ENCODE measurements at places on chromosomes 7 and 10.

DNA sequence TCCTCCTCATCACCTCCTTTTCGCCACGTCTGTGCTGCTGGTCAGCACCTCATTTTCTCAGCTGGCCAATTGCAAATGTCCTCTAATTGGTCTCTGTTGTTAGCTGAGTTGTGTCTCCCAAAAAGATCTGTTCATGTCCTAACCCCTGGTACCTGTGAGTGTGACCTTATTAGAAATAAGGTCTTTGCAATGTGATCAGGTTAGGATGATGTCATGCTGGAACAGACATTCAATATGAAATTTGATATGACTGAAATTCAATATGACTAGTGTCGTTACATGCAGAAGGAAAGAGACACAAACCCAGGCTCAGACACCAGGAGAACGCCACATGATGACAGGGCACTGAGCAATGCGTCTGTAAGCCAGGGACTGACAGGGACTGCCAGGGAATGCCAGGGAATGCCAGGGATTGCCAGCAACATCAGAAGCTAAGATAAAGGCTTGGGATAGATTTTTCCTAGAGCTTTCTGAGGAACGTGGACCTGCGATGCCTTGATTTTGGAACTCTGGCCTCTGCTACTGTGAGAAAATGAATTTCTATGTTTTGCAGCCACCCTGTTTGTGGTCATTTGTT, 77.5 kb upstream of the CXCL12 start:
- DNase-seq = no peak

DNA sequence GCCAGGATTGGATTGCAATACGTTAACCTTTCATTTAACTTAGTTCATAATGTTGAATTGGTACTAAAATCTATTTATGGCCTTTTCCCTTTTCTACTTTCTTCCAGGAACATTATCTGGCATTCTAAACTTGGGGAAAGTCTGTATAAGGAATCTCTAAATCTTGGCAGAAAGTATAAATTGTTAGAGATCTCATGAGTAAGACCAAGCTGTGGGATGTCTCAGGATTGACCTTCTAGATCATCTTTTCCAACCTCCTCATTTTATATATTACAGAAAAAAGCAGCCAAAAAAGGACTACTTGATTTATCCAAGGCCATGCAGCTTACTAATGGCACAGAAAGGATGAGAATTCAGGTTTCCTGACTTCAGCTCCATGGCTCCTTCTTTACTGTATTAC, 598.3 kb downstream of the INHBA start:
- DNase-seq = no peak

GRCh38 chr7:50285269-50285668, 19.2 kb upstream of the IKZF1 start:
- DNase-seq = peak; percentile 67

- no peak for DNase-seq
Measured at GRCh38 chr10:85447690-85448089, 918.9 kb downstream of the GRID1 start.

- no peak for DNase-seq
Measured at GRCh38 chr7:27116962-27117886, 13.3 kb downstream of the HOXA4 start.

DNA sequence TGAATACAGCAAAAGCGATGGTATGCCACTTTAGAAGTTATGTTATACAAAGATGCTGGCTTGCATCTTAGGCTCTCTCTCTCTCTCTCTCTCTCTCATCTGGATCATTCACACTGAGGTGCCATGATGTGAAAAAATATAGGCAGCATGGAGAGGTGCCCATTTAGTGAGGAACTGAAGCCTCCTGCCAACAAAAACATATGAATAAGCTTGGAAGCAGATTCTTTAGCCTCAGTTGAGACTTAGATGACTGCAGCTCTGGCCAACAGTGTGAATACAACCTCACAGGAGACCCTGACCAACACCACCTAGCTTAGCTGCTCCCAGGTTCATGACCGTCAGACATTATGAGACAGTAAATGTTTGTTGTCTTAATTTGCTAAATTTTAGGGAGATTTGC, 560.1 kb upstream of the LRRTM3 start:
- DNase-seq = no peak

DNA sequence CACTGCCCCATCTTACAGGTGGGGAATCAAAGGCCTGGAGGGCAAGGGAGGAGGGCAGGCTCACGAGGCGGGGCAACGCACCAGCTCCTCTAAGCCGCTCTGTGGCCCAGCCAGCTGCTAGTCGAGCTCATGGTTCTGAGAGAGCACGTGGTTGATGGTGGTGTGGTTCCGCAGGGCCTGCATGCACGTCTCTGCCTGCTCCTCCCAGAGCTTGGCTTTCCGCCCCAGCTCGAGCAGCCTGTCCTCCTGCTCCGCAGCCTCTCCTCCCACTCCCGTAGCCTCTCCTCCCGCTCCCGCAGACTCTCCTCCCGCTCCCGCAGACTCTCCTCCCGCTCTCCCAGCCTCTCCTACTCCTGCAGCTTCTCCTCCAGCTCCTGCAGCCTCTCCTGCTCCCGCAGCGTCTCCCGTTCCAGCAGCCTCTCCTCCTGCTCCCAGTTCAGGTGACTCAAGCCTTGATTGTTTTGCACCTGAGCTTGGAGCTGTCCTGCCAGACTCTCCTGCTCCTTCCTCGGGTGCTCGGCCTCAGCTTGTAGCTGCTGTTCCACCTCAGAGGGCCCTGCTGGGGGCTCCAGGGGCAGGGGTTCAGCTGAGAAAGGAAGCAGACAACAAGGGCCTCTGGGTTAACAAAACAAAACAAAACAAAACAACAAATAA, 19.1 kb upstream of the MTPAP start:
- no peak for DNase-seq

- no peak for DNase-seq
Measured at GRCh38 chr7:68476966-68477365, 1121.3 kb upstream of the AUTS2 start.

Measured in OCI-M1 (cell line).